ENCODE measurements at places on chromosomes 12 and 14. TPM values are rescaled to one million over a fixed set of nuclear protein-coding genes. Genes with fewer than 3 reads are reported as not detected.

Gene LRTM2
- not detected for total RNA-seq

- no peaks in the 10 kb centered on the region for H3K27me3 ChIP-seq
- H3K4me1 ChIP-seq = no peaks in the 10 kb centered on the region
- H3K4me3 ChIP-seq = no peak overlapping the region
- H3K36me3 ChIP-seq = no peaks in the 10 kb centered on the region
Observed at GRCh38 chr14:86770186-86770585, 1222.8 kb downstream of the GALC start.

Gene SLC25A21
- 1.6 TPM for total RNA-seq

- peak overlapping the region; percentile 89 for H3K27ac ChIP-seq
- H3K4me1 ChIP-seq = peaks cover 25% of the 10 kb centered on the region
- no peaks in the 10 kb centered on the region for H3K36me3 ChIP-seq
- no peak overlapping the region for H3K4me3 ChIP-seq
Observed at GRCh38 chr14:77088645-77089044, 9.4 kb upstream of the CIPC start.

Gene MYL6B
- total RNA-seq = 98.1 TPM

- no peaks in the 10 kb centered on the region for H3K36me3 ChIP-seq
- no peak for DNase-seq
- H3K27me3 ChIP-seq = no peaks in the 10 kb centered on the region
Observed at GRCh38 chr12:64265839-64266238, 43.7 kb upstream of the KICS2 start.

GRCh38 chr12:72839696-72840095 is 567.5 kb downstream of the TRHDE start:
- H3K4me1 ChIP-seq = no peaks in the 10 kb centered on the region
- H3K27ac ChIP-seq = no peak overlapping the region
- no peak for DNase-seq
- no peak overlapping the region for H3K4me3 ChIP-seq
- H3K27me3 ChIP-seq = no peaks in the 10 kb centered on the region

DNA sequence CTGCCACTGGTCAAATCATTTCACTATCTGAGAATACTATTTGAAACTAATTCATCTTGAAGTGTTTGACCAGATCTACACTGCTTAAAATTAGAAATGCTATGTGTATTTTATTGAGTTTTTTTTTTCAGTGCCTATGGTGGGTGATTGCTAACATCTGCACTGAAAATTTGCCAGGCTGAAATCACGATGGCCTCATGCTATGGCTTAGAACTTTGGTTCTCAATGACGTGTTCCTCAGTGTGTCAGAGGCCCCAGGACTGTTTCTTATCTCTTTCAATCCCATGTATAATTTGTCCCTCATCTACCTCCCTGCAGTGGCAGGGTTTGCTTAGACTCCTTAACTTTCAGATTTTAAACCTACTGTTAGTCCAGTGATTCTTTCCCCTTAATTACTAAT is 36.2 kb upstream of the NKX2-8 start:
- no peak overlapping the region for H3K27ac ChIP-seq
- H3K27me3 ChIP-seq = no peaks in the 10 kb centered on the region
- no peaks in the 10 kb centered on the region for H3K4me1 ChIP-seq
- no peaks in the 10 kb centered on the region for H3K36me3 ChIP-seq

DNA sequence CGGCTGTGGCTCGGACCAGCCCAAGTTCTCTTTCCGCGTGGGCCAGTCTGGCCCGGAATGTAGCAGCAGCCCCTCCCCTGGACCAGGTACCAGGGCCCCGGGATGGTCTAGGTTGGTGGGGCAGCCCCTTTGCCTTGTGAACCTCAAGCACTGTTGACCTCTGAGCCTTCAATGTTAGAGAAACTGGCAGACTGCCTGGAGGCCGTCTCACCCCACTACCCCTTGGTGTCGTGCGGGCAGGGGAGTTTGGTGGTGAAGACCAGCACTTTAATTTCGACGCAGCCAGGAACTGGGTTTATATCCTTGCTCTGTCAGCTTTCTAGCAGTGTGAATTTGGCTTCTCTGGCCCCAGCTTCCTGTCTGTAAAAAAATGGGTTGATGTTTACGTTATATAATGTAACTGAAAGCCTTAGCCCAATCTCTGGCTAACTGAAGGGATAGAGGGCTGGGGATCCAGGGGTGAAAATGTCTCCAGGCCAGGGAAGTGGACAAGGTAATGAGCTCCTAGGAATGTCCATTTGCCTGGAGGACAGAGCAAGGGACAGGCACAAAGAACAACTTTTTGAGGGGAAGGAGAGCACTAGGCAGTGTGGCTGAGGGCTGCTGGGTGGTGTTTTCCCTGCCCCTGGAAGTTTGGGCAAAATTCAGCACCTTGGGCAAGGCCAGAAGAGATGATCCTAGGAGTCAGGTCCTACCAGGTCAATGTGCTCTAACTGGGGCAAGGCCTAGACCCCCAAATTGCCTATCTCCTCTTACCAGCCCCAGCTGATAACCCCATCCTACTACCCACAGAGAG is 11.4 kb downstream of the MCRS1 start:
- H3K27ac ChIP-seq = no peak overlapping the region
- no peak for DNase-seq
- no peaks in the 10 kb centered on the region for H3K4me1 ChIP-seq

DNA sequence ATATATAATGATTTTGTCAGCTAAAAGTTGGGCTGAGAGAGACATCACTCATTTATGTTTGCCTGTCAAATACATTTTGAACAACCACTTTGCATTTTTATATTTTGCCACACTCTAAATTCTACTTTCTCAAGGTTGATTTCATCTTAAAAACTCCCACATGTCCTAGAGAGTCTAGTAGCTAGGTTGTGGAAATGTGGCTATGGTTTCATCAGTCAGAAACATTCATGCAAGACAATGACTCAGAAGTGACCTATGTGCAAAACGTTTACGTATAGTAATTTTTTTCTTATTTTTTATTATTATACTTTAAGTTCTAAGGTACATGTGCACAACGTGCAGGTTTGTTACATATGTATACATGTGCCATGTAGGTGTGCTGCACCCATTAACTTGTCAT is 27.4 kb upstream of the PRKD1 start:
- H3K4me1 ChIP-seq = no peaks in the 10 kb centered on the region
- no peak overlapping the region for H3K27ac ChIP-seq
- no peaks in the 10 kb centered on the region for H3K36me3 ChIP-seq
- no peak for DNase-seq
- no peak overlapping the region for H3K4me3 ChIP-seq
- H3K27me3 ChIP-seq = no peaks in the 10 kb centered on the region

DNA sequence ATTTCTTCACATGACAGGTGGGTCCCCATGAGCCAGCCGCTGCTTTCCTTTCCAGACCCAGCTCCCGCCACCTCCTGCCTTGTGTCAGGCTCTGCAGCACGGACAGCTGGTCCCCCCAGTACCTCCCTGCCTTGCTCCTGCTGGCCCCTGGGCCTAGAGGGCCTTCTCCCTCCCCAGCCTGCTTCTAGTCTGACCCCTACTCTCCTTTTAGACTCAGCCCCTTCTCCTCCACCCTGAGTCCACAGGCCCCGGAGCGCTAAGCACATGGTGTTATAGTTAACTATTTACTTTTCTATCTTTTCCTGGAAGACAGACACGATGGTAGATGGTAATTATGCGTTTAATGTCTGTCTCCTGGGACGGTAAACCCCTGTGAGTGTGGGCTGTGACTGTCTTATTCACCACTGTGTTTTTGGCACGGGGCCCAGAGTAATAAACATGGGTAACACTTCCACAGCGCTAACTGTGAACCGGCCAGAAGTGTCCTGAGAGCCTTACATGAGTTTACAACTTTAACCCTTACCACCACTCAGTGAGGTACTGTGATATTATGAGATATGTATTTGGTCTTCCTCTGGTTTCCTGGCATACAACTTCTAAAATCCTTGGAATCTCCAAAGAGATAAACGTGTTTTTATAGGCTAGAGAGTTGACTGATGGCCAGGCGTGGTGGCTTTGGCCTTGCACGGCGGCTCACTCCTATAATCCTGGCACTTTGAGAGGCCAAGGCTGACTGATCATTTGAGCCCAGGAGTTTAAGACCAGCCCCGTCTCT is 41.2 kb downstream of the DGLUCY start:
- no peaks in the 10 kb centered on the region for H3K27me3 ChIP-seq
- no peaks in the 10 kb centered on the region for H3K36me3 ChIP-seq
- peaks cover 32% of the 10 kb centered on the region for H3K4me1 ChIP-seq
- H3K4me3 ChIP-seq = no peak overlapping the region
- DNase-seq = peak; percentile 74

DNA sequence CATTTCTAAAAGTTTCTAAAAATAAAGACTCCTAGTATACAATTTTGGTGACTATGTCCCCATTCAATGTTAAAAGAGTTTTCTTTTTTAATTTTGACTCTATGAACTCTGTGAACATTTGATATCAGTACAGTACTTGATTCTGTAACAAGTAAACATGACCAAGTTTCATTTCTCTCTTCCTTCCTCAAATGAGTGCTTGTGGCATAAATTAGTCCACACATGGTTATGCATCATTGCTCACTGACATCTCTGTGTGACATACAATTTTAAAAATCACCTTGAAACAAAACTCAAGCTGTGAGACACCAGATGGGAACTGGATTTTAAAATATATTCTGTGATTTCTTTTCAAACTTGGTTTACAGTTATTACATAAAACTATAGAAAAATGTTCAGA is 253.9 kb upstream of the MDGA2 start:
- H3K27ac ChIP-seq = no peak overlapping the region
- no peaks in the 10 kb centered on the region for H3K36me3 ChIP-seq
- no peaks in the 10 kb centered on the region for H3K27me3 ChIP-seq
- no peaks in the 10 kb centered on the region for H3K4me1 ChIP-seq

GRCh38 chr12:67916266-67916970 is 72.8 kb upstream of the IFNG-AS1 start:
- no peaks in the 10 kb centered on the region for H3K36me3 ChIP-seq
- H3K27me3 ChIP-seq = no peaks in the 10 kb centered on the region
- peaks cover 21% of the 10 kb centered on the region for H3K4me1 ChIP-seq

Gene ZNF219
- total RNA-seq = 29.5 TPM

DNA sequence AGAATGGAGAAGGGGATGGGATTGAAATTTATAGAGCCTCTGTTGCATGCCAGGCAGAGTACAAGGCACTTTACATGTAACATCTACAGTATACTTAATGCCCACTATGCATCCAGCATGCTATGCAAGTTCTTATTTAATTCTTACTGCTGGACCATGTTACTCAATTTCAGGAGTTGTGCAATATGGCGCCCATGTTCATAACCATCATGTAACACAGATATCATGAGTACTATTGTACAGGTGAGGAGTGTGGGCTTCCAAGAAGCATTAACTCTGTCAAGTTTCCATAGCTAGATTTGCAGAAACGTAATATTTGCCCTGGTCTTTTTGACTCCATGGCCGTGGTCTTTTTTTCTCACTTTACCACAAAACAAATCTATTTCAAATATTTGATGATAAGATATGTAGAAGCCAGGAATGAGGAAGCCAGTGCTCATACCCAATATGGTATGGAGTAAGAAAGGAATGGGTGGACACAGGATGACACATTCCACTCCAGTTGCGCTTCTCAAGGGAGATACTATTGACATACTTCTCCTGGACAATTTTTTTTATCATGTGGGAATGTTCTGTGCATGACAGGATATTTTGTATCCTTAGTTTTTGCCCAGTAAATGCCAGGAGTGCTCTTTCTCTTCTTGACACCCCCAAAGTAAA is 191.8 kb downstream of the C12orf75 start:
- no peaks in the 10 kb centered on the region for H3K27me3 ChIP-seq
- H3K4me3 ChIP-seq = no peak overlapping the region
- H3K4me1 ChIP-seq = peaks cover 14% of the 10 kb centered on the region
- H3K36me3 ChIP-seq = no peaks in the 10 kb centered on the region
- DNase-seq = no peak
- peak overlapping the region; percentile 55 for H3K27ac ChIP-seq

DNA sequence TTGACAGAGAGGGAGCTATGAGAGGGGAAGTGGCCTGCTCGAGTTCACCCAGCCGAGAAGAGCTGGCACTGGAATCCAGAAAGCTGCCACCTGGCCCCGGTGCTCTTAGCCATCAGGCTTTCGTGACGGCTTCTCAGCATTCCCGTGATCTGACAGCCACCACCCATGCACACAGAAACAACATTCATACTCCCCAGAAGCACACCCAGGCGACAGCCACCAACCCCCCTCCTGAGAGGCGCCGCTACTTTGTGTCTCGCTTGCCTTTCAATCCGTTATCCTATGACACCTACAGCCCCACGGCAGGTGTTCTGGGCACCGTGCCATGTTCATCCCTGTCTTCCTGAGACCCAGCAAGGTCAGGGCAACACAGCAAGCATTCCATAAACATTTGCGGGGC is 31.4 kb downstream of the PSMC1 start:
- H3K4me3 ChIP-seq = no peak overlapping the region
- H3K4me1 ChIP-seq = no peaks in the 10 kb centered on the region
- DNase-seq = no peak

GRCh38 chr12:5110345-5110744 is 66.7 kb downstream of the KCNA5 start:
- no peak for DNase-seq
- H3K4me1 ChIP-seq = no peaks in the 10 kb centered on the region
- H3K27me3 ChIP-seq = peaks cover 12% of the 10 kb centered on the region

Gene AICDA
- total RNA-seq = 0.12 TPM

Gene TOX4
- total RNA-seq = 51.9 TPM

- H3K4me3 ChIP-seq = no peak overlapping the region
- no peaks in the 10 kb centered on the region for H3K27me3 ChIP-seq
- H3K27ac ChIP-seq = no peak overlapping the region
- no peak for DNase-seq
- H3K36me3 ChIP-seq = no peaks in the 10 kb centered on the region
- no peaks in the 10 kb centered on the region for H3K4me1 ChIP-seq
Observed at GRCh38 chr12:78088391-78088832, 257.7 kb downstream of the NAV3 start.

Gene GLI1
- total RNA-seq = 5.9 TPM

GRCh38 chr12:54266852-54267251 is 13.1 kb downstream of the CBX5 start:
- H3K4me3 ChIP-seq = no peak overlapping the region
- no peak for DNase-seq
- peaks cover 18% of the 10 kb centered on the region for H3K4me1 ChIP-seq
- H3K36me3 ChIP-seq = no peaks in the 10 kb centered on the region

DNA sequence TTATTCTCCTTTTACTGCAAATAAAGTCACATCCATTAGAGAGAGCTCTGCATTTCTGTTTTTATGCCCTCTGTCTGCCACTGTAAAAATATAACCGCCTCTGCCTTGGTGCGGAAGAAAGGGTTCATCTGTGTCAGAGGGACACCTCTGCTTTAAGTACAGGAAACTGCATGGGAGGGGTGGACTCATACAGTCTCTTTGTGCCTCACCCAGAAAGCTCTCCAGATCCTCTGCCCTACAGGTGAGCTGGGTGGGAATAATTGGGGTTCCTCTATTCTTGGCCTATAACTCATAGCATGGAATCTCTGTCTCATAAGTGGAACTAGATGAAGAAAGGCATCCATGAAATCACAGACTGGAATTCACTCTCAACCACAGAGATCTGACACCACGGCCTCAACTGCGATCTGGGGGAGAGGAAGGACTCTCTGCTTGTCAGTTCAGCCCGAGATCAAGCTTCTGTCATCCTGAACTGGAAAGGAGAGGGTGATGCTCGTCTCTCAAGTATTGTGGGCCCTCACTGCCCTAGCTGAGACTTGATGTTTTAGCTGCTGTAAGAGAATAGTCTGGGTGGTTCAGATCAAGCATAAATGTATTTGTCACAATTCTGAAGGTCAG is 702.3 kb downstream of the TMEM121 start:
- H3K4me1 ChIP-seq = no peaks in the 10 kb centered on the region
- H3K27ac ChIP-seq = no peak overlapping the region
- H3K4me3 ChIP-seq = no peak overlapping the region
- no peaks in the 10 kb centered on the region for H3K27me3 ChIP-seq

Gene ALDH6A1
- total RNA-seq = 83.8 TPM

Data from hepatocyte (in vitro differentiated cells).